ENCODE measurements at places on chromosomes 11 and 22.

DNA sequence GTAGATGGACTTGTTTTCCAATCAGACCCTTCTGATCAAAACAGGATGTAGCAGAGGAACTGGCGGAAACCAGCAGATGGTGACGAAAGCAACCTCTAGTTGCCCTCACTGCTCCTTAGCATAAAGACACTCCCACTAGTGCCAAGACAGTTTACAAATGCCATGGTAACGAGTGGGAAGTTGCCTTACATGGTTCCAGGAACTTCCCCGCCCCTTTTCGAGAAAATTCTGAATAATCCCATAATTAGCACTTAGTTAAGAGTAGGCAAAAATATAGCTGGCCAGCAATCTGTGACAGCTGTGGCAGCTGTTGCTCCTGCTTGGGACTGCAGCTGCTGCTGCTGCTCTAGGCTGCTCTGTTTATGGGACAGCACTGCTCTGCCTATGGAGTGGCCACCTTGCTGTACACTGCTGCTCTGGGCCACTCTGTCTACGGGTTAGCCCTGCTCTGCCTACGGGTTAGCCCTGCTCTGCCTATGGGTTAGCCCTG lies 33.4 kb upstream of the SORL1 start:
- no peak for DNase-seq

DNA sequence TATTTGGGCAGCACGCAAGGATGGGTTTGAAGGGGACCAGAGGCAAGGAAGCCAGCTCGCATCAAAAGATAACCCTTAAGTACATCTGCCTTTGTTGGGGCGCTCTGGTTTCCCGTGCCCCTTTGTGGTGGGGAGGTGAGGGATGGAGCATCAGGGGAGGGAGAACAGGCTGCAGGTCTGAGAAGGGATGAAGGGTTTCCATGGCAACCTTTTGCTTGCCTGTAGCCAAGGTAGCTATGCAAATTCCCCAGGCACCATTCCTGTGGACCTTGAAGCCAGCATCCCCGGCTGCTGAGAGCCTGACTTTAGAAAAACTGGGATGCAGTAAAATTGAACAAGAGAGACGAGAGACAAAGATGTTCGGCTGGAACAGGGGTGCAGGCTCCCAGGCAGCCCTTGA lies 75.7 kb downstream of the SEZ6L start:
- no peak for DNase-seq

DNA sequence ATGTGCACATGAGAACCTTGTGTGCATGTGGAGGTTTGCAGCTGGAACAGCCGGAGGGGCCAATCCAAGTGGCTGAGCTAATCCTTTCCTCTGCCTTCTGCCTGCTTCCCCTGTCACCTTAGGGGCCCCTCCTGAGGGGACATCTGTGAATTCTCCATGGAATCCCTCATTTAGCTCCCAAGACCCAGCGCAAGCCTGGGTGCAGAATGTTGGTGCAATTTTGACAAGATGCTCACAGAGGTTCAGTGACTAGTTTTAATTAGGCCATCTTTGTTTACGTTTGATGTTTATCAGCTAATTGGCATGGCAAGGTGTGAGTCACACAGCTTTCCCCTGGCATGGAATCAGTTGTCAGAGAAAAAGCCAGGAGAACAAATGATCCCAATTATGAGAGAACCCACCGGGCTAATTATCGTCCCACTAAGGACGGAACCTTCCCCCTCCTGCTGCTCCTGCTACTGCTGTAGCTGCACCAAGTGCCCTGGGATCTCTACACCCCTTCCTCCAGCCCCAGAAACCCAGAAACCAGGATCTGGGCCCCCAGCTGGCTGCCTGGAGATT lies 63.6 kb upstream of the PAX6 start:
- no peak for DNase-seq

- no peak for DNase-seq
Measured at GRCh38 chr11:70460964-70461363, 62.6 kb downstream of the CTTN start.

GRCh38 chr11:95229199-95229992 lies 1.6 kb downstream of the SESN3 start:
- no peak for DNase-seq

DNA sequence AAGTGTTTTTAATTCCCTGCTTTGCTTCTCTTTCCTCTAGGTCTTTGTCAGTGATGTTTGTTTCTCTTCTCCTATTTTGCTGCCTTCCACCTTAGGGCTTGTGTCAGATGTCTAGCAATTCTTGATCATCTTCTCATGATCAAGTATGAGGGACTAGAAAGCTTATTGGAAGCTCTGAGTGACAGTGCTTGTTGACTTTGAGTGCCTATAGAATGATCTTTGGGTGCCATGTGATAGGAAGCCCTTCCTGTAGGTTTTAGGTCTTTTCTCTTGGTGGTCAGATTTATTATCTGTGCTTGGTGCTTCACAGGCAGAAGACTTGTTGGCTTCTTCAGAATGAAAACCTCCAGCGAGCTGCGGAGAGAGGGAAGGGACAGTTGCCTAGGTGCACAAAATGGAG lies 43.1 kb downstream of the BSX start:
- DNase-seq = no peak

DNA sequence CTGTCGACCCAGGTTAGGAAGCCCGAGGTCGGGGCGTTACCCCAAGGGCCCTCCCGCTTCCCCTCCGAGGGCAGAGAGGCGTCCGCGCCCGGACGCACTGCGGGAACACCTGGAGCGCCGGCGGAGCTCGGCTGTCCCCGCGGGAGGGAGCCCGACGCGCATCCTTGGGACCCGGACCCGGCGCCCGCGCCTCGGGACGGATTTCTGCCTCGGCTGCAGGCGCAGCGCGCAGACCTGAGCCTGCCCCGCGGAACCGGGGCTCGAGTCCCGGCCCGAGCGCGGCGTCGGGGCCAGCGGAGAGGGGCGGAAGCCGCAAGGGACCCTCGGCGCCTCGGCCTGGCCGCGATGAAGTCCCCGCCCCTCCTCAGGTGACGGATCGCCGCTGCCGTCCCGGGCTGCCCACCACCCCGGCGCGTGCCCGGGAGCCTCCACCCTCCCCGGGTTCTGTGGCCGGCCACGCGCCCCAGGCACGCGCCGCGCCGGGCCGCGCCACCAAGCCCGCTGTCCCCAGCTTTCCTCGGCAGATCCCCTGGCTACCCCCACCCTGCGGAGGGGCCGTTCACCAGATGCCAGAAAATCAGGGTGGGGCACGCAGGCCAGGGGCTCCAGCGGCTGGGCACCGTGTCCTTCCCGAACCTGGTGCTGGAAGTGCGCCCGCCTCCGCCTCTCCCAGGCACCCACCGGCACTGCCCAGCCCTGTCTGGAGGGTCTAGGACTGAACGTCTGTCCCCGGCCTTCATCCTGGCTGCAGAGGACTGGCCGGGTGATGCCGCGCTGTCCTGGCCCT lies 410 bp downstream of the GLB1L3 start:
- DNase-seq = no peak

- peak; percentile 96 for DNase-seq
Measured at GRCh38 chr11:27926981-27927481, 180.9 kb downstream of the KIF18A start.

- DNase-seq = no peak
Measured at GRCh38 chr11:62000539-62001446, 33.4 kb upstream of the FTH1 start.

GRCh38 chr11:57406337-57406904 lies 16.0 kb upstream of the PRG2 start:
- DNase-seq = no peak

DNA sequence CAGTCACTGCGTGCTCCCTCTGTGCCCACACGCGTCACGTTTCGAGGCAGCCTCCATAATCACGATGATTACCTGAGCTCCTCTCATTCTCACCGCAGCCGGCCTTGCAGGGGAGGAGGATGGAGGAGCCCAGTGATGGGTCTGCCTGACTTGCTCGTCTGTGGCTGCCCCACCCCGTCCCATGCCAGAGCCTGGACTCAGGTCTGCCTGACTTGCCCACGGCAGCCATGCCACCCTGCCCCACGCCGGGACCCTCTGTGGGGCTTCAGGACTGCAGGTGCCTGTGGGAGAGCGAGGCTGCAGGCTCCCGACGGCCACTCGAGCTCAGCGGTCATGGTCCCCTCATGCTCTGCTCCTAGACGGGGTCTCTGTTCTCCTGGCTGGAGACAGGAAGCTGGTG lies 1025.1 kb downstream of the BRD1 start:
- DNase-seq = no peak

- DNase-seq = no peak
Measured at GRCh38 chr22:23772649-23773473, at the start of gene MMP11. MMP11 (plus strand) TSS chr22:23772849; CDS start chr22:23772871, 22 bp downstream.

- DNase-seq = peak; percentile 2
Measured at GRCh38 chr11:107385361-107385981, 72.2 kb downstream of the CWF19L2 start.

DNA sequence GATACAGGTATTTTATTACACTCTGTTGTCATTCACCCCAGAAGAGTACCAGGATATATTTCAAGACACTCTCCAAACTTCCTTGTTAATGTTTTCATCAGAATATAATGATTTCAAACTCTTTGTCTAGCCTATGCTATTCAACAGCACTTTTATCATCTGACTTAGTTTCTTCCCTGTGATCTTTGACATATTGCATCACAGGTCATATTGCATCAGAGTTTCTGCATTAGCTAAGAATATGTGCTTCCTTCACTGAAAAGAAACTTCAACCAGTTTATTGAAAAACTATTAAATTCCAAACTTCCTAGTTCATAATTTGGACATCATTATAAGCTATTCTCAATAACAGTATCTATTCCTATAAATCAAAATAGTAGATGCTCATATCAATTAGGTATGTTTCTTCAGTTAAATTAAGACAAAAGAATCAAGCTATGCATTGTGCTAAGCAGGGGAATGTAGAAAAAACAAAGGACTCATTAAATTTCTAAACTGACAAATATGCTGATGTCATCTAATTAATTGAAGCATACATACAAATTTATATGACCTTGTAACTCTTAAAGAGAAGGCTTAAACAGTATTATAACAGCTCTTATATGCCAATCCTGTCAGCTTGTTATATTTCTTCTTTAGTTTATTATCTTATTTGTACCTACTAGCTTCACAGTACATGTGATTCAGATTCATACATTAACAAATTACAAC lies 361.8 kb upstream of the LUZP2 start:
- DNase-seq = no peak

GRCh38 chr11:103662880-103663279 lies 373.6 kb upstream of the DDI1 start:
- DNase-seq = no peak

DNA sequence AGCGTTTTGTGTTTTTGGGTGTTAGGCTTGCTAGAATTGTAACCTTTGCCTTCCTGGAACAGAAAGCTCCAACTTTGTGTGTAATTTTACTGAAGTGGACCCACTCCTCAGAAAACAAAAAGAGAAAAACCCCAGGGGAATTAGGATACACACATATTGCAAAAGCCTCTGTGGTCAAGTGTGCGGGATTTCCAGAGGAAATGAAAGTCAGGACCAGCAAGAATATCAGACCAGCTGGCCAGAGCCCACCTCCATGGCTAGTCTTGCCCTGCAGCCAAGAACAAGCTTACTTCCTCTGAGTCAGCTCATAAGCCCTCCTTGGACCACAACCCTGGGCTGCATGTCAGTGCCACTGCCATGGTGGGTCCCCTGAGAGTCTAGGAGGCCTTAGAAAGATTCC lies 37.0 kb upstream of the FTH1 start:
- no peak for DNase-seq
